ENCODE measurements at places on chromosomes 2 and 18.

GRCh38 chr2:41160439-41160838, 708.5 kb upstream of the SLC8A1 start:
- no peak for DNase-seq

DNA sequence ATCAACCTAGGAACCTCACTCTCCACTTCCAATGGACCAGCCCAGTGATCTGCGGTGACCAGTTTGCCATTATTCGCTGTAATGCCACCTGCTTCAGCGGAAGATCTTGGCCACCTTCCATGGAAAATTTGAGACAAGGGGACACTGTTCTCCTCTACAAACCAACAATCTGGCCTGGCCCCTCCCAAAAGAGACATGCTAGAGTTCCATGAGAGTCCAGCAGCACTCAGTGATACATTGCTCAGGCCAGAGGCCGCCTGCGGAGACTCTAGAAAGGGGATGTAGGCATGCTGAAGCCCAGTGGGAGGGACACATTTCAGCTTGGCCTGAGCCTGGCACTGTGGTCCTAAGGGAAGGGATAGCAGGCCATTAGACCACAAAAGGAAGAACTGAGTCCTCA, 58.3 kb downstream of the COL6A3 start:
- DNase-seq, result no peak

GRCh38 chr18:56815926-56816325, 164.8 kb downstream of the WDR7 start:
- DNase-seq, result no peak

GRCh38 chr18:2932247-2933181, 80.4 kb downstream of the LPIN2 start:
- no peak for DNase-seq

All from stimulated activated CD8-positive, alpha-beta memory T cell treated with anti-CD3 and anti-CD28 coated beads, Interleukin-7, amount 100 ng/mL, for 24 hours (primary cell).